ENCODE measurements at places on chromosomes 5 and 9.

DNA sequence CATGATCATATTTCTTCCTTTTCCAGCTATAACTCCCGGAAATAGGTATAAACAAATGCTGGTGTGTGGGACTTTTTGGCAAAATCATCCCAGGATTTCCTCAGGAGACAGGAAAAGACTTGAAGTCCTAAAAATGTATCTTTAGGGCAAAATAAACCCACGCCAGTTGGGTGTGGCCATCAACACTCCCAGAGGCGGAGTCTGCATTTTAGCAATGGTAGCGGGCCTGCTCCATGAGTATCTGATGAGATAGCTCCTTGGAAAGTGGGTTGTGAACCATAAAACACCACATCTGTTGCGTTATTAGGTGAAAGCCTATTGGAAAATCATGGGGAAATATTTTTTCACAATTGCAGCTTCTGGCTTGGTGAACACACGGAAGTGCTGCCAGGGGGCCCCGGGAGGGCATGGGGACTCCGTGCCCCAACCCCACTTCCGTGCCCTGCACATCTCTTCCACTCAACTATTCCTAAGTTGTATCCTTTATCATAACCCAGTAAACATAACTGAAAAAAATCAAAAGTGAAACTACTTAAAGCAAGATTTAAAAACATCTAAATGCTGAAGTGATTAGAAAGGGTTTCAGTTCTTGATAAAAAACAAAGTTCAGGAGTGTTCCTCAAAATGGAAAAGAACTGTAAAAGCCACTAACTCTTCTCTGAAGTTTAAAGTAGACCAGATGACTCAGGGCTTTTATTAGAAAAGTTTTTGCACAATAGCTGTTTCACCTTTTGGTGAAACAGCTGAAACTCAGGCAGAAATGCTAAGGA, 111.2 kb downstream of the LRRC70 start:
- DNase-seq = no peak

- DNase-seq = no peak
Measured at GRCh38 chr9:73805111-73805510, 653.4 kb downstream of the ANXA1 start.

DNA sequence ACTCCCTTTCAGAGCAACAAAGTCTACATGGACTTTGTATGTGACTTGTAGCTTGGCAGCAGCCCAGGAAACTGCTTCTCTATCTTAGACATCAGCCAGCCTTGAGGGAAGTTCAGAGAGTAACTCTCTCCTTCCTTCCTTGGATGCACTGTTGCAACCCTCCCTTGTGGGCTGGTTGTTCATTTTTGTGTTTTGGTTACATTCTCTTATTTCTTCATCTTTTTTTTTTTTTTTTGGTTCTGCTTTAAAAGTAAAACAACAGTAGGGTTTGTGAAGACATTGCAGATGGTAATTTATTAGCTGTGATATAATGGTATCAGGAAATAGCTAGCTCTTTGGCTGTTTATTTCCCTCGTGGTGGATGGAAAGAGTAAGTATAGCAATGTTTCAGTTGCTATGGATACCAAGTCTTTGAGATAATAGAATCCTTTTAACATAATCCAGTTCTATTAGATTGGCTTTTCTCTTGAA, 97.9 kb upstream of the MAMDC2 start:
- no peak for DNase-seq

- no peak for DNase-seq
Measured at GRCh38 chr5:10257870-10258269, 7.8 kb downstream of the CCT5 start.

- DNase-seq = no peak
Measured at GRCh38 chr5:92505925-92506324, 1075.1 kb downstream of the NR2F1-AS1 start.

GRCh38 chr5:160029540-160030139, 20.7 kb downstream of the TTC1 start:
- no peak for DNase-seq

DNA sequence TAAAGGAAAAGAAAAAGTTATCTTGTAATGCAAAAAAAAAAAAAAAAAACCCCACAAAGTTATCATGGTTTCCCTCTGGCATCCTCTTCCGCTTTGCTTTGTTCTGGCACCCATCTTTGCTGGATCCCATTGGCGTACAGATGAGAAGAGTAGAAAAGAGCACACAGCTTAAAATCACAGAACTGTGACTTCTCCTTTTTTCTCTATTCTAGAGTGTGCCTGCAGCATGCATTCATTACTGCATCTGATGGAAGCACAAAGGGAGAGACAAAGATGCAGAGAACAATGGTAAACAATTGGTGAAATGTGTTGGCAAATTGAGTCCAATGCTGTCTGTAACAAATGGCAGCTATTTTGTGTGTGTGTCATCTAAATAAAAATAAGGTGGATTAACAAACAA, 440.8 kb upstream of the PIK3R1 start:
- no peak for DNase-seq

GRCh38 chr5:143213231-143213850, 190.1 kb downstream of the NR3C1 start:
- no peak for DNase-seq

DNA sequence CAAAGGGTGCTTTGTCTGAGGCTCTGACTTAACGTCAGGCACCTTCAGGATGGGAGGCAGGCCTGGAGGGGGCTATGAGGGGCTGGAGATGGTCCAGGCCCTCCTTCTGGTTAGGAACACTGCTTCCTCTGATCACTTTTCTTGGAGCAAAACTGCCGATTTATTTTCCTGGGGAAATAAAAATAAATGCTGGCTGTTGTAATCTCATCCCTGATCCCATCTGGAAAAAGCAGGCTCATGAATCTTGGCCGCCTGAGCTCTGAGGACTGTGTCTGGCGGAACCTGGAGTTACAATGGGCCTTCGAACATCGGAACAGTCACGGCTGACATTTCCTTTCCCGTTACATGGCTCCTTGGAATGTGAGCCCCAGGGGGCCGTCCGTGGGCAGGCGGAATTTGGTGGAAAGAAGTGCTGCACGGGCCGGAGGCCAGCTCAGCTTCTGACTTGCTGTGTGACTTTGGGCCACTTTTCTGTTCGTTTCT, 157.8 kb downstream of the RGS3 start:
- peak; percentile 76 for DNase-seq

- DNase-seq = peak; percentile 22
Measured at GRCh38 chr9:86098824-86099700, at the start of gene GOLM1. Gene GOLM1 (minus strand): TSS chr9:86099558. CDS start chr9:86079320, 20,238 bp downstream.

- no peak for DNase-seq
Measured at GRCh38 chr5:172788771-172789686, 18.0 kb upstream of the DUSP1 start.

DNA sequence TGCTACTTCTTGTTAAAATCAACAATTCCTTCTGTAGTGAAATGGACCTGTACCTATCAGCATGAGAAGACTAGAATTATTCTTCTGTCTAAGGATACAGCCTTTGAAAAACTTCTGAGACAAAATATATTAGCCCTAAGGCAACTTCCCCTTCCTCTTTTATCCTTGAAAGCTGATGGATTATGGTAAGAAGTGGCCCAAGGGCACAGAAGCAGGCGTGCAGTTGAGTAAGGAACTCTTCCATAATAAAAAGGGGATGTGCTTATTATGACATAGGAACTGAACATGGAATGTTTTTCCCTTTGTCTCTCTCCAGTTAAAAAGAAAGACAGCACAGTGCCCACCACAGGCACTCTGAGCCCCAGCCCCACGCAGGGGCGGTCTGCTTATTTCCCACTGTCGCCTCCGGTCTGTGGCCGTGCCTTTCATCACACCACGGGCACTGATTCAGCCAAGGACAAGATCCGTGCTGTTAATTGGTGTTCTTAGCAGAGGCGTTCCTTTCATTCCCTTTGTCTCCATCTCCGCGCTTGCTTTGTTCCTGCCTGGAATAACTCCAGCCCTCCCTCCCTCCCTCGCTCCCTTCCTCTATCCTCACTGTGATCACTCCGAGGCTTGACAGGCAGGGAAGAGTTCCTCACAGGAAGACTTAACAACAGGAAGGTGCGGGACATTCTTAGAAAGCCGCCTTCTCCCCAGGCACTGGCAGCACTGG, 135.9 kb upstream of the OTULINL start:
- no peak for DNase-seq

GRCh38 chr5:107666051-107666655, 4.6 kb downstream of the EFNA5 start:
- DNase-seq = no peak

- DNase-seq = no peak
Measured at GRCh38 chr5:107805166-107805565, 134.4 kb upstream of the EFNA5 start.

- DNase-seq = no peak
Measured at GRCh38 chr5:167845952-167846351, 445.5 kb upstream of the WWC1 start.

DNA sequence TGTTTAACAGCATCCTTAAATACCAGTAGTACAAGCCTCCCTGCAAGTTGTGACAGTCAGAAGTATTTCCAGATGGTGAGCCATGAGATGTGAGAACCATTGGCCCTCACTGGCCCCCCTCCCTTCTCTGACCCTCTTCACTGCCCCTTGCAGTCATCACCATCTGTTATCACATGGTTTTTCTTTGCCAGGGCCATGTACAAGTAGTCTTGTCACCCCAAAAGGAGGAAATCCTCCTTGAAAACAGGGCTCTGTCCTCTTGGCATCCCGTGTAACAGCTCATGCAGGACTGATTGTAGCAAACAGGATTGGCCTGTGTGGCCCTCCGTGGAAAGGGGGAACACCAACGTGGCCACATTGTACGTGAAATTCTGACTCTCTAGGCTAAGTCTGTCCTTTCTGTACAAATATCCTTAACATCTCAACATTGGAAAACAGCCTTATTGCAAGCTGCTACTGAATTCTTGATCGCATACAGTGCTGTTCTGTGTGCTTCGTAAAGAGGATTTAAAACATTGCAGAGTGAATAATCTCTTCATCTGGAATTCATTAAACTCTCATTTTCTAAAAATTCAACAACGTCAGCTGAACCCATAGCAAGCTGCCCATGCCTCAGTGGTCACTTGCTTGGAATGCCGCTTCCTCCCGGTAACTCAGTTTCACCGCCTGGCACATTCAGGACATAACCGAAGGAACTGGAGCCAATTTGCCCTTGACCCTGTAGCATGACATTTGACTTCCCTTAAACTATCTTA, 171.7 kb downstream of the ATPSCKMT start:
- DNase-seq = no peak

- no peak for DNase-seq
Measured at GRCh38 chr9:129206905-129207304, 28.8 kb upstream of the IER5L start.

- no peak for DNase-seq
Measured at GRCh38 chr9:133374612-133375115, 1.2 kb downstream of the SURF4 start.

DNA sequence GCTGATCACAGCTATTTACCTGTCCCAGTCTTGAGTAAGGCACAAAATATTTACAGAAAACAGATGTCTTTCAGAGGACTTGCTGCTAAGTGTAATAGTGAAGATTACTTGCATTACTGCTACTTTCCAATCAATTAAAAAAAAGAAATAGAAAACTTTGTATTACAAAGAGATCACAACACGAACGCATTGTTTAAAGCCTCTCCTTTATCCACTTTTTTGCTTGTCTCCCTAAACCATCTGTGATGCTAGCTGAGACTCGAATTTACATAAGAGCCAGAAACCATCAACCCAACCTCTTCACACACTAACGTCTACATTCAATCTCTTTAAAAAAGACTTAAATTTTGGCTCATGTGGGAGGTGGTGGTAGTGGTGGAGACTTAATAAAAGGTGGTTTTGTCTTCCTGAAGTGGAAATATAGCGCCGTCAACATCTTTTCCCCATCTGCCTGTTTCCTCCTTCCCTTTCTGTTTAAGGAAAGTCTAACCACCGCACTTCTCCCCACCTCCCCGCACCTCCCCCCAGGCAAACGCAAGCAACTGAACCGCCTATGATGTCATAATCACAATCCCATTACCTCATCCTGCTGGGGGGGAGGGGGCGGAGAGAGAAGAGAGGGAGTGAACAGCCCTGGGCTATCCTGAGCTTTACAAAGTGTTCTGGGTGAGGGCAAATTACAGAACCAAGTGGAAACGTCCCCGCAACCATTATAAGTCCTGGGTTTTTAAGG, 948 bp upstream of the FAM53C start:
- DNase-seq = no peak

DNA sequence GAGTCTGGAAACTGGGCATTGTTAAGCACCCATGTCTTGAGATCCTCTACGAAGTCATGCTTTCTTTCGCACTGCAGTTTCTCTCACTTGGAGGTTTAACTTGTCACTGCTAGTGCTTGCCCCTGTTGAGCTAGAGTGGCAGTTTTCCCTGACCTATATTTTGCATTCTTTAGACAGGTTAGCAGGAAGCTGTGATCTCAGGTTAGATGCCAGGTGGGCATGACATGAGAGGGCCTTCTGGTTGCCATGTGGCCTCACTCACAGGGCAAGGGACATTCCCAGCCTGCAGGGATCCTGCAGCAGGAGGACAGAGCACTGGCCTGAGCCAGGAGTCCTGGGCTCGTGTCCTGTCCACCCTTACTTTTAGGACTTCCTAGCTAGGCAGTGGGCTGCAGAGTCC, 28.6 kb downstream of the SLC36A1 start:
- DNase-seq = no peak

- no peak for DNase-seq
Measured at GRCh38 chr5:173646692-173647091, 30.2 kb upstream of the BOD1 start.

GRCh38 chr5:102483736-102484135, 15.1 kb downstream of the SLCO6A1 start:
- DNase-seq = no peak

DNA sequence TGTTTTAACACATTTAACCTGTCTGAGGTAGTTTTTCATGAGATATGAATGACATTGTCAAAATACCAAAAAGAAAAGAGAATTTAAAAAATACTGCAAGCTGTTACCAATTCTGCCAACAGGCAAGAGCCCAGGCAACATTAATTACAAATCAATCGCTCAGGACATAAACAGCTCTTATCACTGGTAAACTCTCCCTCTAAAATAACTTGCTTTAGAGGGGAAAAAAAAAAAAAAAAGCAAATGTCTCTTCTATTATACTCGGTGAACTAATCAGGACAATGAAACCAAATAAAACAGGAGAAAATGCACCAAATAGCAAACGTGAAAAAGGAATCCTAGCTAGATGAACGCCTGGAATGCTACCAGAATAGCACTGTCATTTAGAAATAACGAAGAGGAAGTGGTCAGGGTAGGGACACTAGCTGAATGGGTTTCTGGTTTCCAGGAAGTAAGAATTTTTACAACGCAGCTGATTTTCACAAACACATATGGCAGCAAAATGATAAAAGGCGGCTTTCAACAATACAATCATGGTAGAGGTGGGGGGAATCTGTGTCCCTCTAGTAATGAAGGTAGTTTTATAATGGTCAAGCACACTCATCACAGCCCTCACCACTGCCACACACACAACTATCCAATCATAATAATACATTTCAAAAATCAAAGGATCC, 94.9 kb downstream of the DENND1A start:
- no peak for DNase-seq

GRCh38 chr5:151469386-151469785, 22.0 kb downstream of the SLC36A1 start:
- DNase-seq = no peak

GRCh38 chr9:29311221-29311620, 1737.9 kb upstream of the C9orf72 start:
- no peak for DNase-seq

- DNase-seq = no peak
Measured at GRCh38 chr5:41600731-41601130, 90.3 kb upstream of the PLCXD3 start.

GRCh38 chr5:170357955-170358444, 31.2 kb downstream of the KCNMB1 start:
- DNase-seq = no peak

GRCh38 chr9:14111696-14112095, 202.2 kb downstream of the NFIB start:
- DNase-seq = no peak
